ENCODE measurements at places on chromosomes 16 and 17.

DNA sequence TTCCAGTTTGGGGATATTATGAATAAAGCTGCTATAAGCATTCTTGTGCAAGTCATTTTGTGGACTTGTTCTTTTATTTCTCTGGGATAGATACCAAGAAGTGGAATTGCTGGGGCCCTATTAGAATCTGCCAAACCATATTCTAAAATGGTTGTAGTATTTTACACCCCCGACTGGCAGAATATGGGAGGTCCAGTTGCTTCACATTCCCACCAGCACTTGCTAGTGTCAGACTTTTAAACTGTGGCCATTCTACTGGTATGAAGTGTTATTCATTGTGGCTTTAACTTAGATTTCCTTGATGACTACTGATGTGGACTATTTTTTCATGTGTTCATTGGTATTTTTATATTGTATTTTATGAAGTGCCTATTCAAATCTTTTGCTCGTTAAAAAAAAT is 18.1 kb upstream of the NUP93 start:
- no peak for DNase-seq

- DNase-seq: no peak
Observed at GRCh38 chr17:71757156-71757555, 363.7 kb upstream of the SOX9 start.

DNA sequence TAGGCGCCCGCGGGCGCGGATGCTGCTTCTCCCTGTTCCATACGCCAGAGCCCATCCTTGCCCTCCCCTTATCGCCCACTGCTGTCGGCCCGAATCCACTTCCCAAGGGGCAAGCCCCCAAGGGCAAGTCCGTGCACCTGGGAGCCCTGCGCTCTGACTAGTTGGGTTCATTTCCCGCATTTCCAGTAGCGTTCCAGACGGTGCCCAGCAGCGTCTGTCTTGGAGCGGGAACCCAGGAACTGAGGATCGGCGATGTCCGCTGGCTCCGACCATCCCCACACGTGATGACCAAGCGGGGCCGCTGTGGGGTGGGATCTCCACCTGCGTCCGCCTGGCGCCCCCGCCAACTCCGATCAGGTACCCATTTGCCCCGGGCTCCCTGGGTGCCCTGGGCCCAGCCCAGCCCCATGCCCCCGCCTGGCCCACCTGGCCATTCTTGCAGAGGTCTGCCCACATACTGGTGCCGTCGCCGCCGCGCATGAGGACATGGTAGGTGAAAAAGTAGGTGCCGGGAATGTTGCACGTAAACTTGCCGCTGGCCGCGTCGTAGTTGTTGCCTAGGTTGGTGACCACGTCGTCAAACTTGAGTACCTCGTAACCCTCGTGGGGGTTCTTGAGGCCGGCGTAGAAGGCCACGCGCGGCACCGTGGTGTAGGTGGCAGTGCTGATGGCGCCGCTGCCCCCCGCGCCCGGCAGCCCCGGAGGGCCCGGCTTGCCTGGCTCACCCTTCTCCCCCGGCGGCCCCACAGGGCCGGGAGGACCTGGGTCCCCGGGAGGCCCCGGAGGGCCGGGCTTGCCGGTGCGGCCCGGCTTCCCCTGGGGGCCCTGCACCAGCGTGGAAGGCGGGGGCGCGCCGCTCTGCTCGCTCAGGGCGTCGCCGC is 837 bp downstream of the C1QL1 start:
- no peak for DNase-seq

DNA sequence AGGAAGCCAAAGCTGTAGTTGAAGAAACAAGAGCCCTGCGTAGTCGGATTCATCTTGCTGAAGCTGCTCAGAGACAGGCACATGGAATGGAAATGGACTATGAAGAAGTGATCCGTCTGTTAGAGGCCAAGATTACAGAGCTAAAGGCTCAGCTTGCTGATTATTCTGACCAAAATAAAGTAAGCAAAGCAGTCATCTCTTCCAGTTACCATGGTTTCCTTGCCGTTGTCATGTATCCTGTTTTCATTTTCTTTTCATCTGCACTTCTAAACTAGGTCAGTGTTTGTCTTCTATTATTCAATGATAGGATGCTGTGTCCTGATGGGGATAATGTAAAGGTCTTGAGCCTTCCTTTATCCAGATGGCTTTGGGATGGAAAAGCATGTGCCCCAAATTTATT is 104.3 kb downstream of the STXBP4 start:
- no peak for DNase-seq

- DNase-seq: no peak
Observed at GRCh38 chr16:84618581-84619460, 943 bp upstream of the COTL1 start.

DNA sequence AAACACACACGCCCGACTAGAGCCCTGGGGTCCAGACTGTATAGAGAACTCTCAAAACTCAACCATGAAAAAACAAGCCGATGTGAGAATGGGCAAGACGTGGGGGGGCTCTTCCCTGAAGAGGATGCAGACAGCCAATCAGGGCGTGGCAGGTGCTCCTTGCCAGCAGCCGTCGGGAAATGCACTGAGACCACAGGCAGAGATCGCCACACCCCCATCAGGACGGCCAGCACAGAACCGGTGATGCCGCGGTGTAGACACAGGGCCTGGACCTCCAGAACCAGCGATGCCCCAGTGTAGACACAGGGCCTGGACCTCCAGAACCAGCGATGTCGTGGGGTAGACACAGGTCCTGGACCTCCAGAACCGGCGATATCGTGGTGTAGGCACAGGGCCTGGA is 169.2 kb downstream of the LAT start:
- no peak for DNase-seq

DNA sequence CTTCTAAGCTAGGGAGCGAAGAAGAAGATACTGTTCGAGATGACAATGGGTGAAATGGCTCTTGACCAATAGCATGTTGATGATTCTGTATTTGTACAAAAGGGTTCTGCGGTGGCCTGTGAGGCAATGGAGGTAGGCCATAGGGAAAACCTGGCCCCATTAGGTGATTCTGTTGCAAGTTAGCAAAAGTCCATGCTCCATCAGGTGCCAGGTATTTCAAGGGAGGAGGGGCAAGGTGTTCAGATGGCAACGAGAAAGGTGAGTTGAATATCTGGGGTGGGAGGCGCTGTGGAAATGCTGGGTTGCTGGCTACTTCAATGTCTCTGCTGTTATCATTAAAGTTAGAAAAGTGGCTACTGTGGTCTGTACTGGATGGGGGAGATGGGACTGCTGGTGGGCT is 62.8 kb downstream of the CACNG1 start:
- no peak for DNase-seq

DNA sequence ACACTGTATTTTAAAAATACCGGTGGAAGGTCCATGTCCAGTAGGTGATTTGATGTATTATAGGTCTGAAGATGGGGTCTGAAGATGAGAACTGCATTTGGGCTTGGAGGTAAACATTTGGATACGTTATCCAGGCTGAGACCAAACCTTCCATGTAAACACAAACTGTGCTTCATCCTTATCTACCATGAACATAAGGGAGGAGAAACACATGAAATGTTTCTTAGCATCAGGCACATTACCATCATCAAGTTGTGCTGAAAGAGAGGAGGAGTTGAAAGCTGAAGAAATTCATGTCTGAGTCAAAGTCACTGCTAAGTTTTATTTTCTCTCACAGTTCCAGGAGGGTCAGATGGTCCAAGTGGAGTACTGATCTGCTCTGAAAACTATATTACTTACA is 11.4 kb downstream of the SF3B3 start:
- no peak for DNase-seq

- no peak for DNase-seq
Observed at GRCh38 chr17:81884520-81884919, 6.9 kb downstream of the ALYREF start.

- no peak for DNase-seq
Observed at GRCh38 chr16:31292704-31293103, 32.9 kb downstream of the ITGAM start.

DNA sequence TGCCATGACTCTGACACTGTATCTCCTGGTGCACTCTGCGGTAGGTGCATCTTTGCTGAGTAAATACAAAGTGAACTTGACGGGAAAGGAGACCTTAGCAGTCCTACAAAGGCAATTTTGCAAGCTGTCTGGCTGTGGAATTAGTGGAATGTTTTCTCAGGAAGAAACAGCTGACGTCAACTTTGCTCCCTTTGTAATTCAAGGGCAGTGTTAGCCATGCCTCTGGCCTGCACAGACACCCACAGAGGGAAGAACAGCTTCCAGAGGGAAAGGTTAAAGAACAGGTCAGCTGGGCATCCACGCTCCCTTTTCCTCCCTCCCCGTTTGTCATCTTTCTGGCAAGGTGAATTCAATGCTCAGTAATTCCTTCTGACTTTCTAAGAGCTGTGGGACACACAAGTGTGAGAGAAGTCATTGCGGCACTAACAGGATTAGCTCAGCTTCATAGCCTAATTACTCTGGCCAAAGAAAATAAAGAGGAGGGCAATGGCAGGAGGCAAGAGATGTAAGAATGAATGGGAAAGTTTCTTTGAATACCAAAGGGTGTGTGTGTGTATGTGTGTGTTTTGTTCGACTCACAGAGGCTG is 476.9 kb upstream of the GOT2 start:
- no peak for DNase-seq

- no peak for DNase-seq
Observed at GRCh38 chr17:14688134-14688533, 387.3 kb downstream of the HS3ST3B1 start.

- DNase-seq: no peak
Observed at GRCh38 chr17:72639711-72640110, 452.8 kb downstream of the SLC39A11 start.

DNA sequence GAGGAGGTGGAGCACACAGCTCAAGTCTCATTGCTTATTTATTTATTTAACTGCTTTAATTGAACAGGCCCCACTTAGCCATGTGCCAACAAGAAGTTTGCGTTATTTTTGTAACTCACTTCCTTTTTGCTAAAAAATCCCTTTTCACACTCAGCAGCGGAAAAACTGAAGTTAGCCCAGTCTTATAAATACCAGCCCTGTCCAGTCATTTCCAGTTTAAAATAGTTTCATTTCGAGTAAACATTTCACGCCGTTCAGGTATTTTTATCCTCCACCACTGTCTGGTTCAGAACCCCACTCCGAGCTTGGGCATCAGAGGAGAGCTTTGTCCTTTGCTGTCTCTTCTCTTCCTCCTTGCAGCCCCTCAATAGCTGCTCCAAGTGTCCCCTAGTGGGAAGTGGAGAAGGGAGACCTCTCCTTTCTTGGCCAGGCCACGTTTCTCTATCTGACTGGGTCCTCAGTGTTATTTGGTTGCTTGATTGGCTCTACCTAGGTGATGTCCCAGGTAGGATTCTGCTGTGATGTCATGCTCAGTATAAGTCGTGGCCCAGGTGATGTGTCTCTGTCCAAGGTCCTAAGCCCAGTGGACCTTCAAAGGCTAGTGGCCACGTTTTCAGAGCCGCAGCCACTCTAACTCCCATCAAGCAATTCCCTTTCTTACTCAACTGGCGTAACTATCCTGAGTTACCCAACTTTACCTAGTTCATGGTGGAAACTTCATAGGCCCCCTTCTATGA is 53.0 kb upstream of the GAS7 start:
- no peak for DNase-seq

DNA sequence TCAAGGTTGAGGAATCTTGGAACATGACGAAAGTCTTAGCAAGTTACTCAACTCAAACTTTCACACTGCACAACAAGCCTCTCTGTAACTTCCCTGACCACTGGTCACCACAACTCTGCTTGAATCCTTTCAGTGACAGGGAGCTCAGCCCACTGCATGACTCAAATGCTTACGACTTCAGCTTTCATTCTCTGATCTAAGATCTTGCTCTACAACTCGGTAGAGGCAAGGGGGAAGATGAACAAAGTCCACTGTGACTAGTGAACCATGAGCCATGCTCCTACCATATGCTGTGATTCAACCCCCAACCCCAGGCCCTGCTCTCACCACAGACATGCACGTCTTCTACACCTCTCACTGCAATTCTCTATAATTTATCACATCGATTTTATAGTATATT is 160.9 kb downstream of the SLC39A11 start:
- DNase-seq: no peak

DNA sequence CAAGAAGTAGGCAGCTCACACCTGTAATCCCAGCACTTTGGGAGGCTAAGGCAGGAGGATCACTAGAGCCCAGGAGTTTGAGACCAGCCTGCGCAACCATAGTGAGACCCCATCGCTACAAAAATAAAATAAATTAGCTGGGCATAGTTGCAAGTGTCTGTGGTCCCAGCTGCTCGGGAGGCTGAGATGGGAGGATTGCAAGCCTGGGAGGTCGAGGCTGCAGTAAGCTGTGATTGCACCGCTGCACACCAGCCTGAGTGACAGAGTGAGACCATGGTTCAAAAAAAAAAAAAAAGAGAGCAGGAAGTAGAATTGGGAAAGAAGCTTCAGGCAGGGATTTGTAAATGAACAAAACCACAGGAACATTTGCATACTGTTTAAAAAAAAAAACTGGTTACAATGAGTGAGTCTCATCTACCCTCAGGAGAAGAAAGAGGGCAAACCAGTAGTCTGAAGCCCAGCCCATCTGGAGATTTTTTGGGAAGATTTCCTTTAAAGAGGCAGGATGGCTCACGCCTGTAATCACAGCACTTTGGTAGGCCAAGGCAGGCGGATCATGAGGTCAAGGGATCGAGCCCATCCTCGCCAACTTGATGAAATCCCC is 7.9 kb downstream of the MPV17L start:
- no peak for DNase-seq

GRCh38 chr16:71916397-71916920 is 21.1 kb downstream of the IST1 start:
- no peak for DNase-seq

- DNase-seq: peak; percentile 49
Observed at GRCh38 chr16:89201439-89202377, 1.4 kb upstream of the SLC22A31 start.

DNA sequence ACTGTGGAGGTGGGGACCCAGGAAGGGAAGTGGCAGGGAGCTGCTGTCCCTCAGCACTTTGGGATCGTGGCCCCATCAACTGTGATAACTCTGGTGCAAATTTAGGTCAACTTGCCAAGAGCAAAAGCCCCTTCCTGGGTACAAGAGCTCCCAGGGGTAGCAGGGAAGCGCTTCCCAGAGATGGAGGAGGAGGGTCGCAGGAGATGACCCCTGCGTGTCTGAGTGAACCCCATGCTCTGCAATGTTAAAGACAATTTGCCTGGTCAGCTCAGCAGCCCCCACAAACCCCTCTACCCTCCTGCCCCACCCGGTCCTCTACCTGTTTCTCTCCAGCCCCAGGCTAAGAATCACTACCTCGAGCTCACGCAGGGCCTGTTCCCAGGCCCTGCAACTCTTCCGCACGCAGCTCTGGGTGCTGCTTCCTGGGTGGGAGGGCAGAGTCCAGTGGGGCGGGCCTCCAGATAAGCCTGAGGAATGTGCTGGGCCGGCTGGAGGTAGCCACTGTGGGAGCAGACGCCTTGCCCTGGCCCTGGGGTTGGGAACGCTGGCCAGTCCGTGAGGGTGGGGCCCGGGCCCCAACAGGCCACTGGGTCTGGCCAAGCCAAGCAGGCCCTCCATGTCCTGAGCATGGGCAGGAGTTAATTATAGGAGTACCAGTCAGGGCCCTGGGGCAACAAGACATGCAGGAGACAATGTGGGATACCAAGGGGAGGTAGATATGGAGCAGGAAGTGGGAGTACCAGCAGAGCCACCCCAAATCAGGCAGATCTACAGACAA is 6.1 kb downstream of the DOK4 start:
- DNase-seq: no peak

DNA sequence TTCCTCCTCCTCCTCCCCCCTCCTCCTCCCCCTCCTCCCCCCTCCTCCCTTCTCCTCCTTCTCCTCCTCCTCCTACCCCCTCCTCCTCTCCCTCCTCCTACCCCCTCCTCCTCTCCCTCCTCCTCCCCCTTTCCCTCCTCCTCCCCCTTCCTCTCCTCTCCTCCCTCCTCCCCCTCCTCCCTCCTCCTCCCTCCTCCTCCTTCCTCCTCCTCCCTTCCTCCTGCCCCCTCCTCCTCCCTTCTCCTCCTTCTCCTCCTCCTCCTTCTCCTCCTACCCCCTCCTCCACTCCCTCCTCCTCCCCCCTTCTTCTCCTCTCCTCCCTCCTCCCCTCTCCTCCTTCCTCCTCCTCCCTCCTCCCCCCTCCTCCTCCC is 6.6 kb upstream of the PDP2 start:
- no peak for DNase-seq
